ENCODE measurements at places on chromosomes 1 and 21.

DNA sequence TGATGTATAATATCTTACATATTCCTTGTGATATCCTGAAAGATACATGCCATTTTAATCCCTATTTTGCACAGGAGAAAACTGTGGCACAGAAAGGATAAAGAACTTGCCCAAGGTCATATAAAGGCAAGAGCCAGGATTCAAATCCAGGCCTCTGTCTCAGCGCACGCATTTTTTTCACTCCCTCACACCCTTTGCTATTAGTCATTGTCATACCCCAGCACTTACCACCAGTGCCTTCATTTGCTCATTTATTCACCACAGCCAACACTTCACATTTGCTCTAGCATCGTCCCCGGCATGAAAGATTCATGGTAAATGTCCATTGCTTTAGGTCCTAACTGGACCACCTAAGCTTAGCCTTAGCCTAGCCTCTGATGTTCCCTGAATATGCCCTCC, 14.2 kb downstream of the ALX3 start:
- DNase-seq, result no peak

GRCh38 chr1:58768971-58769808, 14.7 kb downstream of the JUN start:
- peak; percentile 35 for DNase-seq

DNA sequence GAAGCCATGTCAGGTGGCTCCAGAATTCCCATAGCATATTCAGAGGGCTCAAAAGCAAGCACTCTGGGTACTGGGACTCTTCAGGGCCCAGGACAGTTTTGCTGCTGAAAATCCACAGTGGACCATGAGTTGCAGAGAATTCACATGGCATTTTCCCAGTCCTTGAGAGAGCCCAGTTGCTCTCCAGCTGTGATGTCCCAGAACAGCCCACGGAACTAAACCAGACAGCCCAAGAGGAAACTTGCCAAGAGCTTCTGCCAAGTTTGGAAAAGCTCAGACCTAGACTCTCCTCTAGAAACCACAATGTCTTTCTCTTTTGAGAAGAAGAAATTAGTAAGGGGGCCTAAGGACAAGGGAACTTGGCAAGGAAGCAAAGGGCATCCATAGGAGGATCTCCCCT, 69.4 kb downstream of the RGS2 start:
- no peak for DNase-seq

- DNase-seq, result peak; percentile 79
These were observed 4.8 kb upstream of the CRYBG2 start for GRCh38 chr1:26358411-26359384.

DNA sequence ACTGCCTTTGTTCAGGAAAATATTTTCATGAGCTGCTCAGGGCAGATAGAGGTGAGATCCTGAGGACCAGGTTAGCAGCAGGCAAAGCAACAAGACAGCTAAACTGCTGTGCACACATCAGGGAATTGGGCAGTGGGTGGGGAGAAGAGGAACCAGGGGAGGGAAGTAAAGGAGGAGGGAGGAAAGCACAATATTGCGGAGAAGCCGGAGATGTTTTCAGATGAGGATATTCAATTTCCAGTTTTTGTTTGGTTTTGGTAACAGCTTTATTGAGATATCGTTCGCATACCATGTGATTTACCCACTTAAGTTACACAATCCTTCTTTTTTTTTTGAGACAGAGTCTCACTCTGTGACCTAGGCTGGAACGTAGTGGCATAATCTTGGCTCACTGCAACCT, 34.5 kb downstream of the EPHA10 start:
- DNase-seq, result no peak

- DNase-seq, result no peak
These were observed 605.5 kb downstream of the LTN1 start for GRCh38 chr21:28387220-28387619.

GRCh38 chr21:39142972-39143371, 40.3 kb downstream of the PSMG1 start:
- no peak for DNase-seq

GRCh38 chr1:163307479-163308171, 14.1 kb upstream of the NUF2 start:
- no peak for DNase-seq

DNA sequence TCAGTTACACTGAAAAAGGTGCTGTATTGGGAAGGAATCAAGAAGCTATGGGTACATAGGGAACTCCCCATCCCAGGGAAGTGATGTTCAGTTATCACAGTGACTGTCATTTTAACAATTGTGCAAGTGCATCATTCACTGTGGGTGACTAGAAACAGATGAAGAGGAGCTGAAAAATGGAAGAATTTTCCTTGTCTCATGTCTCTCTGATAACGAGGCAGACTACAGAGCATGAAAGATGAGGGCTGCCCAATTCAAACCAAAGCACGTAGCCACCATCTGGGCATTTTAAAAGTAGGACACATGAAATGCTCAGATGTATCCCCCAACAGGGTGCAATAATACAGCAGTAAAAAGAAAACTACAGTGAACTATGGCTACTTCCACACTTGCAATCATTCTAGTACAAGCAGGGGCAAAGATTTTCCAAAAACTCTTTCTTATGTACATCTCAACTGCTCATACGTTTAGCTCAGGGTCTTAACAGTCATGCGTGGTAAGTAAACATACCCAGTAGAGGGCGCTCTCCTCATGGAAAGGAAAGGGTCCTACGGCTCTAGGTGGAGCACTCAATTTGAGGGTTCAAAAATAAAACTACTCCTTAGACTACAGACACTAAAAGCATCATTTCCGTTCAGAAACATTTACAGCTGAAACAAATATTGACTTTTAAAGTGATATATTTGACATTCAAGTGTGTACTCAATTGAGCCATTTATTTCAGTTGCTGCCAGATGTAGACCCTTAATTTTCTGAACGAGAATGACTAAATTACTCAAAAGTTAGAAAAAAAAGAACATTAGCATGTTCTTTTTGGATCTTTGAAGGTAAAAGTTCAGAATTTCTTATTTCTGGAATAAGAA, 143.2 kb downstream of the KCTD3 start:
- no peak for DNase-seq

DNA sequence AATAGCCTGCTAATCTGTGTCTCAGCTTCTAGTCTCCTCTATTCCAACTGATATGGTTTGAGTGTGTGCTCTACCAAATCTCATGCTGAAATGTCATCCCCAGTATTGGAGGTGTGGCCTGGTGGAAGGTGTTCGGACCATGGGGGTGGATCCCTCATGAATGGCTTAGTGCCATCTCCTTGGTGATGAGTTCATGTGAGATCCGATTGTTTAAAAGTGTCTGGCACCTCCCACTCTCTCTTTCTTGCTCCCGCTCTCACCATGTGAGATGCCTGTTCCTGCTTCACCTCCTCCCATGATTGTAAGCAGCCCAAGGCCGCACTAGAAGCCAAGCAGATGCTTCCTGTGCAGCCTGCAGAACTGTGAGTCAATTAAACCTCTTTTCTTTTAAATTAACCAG, 73.5 kb upstream of the CAMK1G start:
- DNase-seq, result no peak

- DNase-seq, result no peak
These were observed 1.2 kb upstream of the SLC37A1 start for GRCh38 chr21:42512346-42513034.

DNA sequence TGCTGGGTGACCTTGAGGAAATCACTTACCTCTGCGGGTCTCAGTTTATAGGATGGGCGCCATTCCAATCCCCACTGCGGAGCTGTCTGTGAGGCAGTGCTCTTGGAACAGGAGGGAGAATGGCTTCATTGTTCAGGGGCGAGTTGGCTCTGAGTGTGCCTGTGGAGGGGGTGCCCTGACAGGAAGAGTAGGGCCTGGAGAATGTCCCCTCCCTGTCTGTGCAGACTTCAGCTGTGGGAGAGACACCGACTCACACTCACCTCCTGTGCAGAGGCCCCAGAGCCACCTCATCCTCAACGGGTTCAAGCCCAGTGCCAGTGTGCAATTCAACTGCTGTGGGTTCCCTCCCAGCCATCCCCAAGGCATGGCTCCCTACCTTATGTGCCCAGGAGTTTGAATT, 17.1 kb downstream of the ADORA1 start:
- no peak for DNase-seq

DNA sequence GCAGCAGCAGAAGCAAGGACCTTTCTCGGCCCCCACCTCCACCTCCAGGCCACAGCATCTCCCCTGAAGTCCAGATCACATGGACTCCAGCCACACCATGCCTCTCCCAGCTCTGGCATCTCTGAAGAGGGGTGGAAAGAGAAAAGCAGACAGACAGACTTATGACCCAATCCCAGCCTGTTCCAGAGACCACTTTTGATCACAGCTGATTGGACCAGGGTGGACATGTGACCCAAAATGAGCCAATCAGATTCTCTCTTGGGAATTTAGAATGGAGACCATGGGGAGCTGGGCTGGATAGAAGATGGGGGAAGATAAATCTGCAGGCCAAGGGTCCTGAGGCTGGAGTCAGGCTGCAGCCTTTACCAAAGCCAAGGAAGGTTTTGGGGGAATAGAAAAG, 16.4 kb downstream of the HTR1D start:
- no peak for DNase-seq

GRCh38 chr1:207935166-207935583, 24.2 kb upstream of the CD34 start:
- no peak for DNase-seq

DNA sequence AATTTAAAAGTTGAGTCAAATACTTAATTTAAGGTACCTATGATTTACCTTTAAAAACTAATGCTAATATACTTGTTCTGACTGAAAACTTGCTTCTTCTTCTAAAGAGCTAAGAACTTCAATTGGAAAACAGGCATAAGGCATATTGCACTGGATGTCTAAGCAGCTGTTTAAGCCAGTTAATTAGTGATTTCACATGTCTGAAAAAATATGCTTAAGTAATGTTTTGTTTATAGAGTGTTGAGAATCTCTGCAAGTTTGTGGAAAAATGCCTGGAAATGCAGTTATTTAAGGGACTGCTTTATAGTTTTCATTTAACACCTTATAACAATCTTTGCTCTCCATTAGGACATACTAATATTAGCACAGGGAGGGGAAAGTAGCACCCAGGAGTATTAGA, 28.2 kb downstream of the UBE2U start:
- no peak for DNase-seq

DNA sequence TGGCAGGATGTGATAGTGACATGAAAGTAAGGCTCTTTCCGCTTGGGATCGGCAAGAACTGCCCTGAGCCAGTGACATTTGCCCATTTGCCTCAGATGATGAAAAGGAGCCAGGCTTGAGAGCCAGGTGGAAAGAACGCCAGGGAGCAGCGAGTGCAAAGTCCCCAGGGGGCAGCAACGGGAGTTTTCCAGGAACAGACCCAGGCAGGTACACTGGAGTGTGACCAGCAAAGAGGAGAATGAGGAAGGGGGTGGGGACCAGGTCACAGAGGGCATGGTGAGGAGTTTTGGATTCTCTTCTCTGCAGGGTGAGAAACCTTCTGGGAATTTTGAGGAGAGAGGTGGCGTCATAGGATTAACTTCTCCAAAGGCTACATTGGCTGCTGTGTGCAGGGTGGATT, 10.8 kb upstream of the ETS2 start:
- no peak for DNase-seq

DNA sequence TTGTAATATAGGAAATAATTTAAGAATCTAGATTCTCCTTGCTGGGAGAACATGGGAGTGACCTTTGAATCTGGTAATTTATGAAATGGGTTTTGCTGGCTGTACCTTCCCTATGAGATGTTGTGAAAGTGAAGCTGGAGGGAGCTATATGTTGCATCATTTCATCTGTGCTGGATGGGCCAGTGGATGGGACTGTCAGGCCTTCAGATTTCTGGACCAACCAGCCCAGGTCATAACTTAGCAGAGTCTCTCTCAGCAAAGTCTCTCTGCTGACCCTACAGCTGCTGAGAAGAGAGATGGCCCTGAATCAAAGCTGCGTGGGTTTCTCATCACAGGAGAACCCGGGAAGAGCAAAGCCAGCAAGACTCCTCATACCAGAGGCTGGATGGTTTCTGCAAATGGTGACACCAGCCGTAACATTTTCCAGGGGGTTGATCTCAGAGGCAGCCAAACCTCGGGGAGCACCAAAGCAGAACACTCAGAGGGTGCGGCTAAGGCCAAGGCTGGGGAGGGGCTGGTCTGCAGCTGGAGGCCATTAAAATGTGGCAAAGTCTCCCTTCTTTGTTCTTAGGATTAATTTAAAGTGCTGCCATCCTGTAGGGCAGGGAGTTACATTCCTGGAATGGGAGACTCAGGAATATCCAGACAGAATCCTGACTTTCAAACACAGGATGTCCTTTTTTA, 18.2 kb upstream of the PTGFRN start:
- DNase-seq, result no peak

GRCh38 chr1:209601809-209602657, 18.5 kb downstream of the CAMK1G start:
- DNase-seq, result peak; percentile 42

- no peak for DNase-seq
These were observed 416.4 kb upstream of the PROX1 start for GRCh38 chr1:213571419-213571818.

DNA sequence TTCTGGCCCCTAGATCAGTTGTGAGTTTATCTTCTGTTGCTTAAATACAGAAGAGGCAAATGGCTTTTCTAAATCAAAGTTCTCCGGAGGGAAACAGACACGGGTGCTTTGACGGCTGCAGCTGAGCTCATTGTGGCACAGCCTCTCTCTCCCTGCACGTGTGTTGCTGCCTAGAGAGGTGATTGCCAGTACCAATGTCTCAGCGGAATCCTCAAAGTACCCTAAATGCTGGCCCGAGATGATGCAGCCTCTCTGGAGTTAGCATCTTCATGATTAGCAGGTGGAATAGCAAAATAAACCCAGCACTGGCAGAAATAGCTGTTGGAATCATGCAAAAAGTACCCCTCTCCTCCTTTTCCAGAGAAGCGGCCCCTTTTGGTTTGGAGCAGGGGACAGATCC, 192.2 kb downstream of the PRDM2 start:
- no peak for DNase-seq

Measured in CD4-positive, alpha-beta T cell treated with Interleukin-12 subunit alpha and Interleukin-12 subunit beta, for 1 hour (primary cell).